Smooth muscle cell of bladder (primary cell): ENCODE measurements at places on chromosomes 7 and 10. TPM values are rescaled to one million over a fixed set of nuclear protein-coding genes. Genes with fewer than 3 reads are reported as not detected.

The SPDYE5 gene
- total RNA-seq, result not detected in 2 replicates

The TUBAL3 gene
- total RNA-seq, result not detected in 2 replicates

The ZNF680 gene
- total RNA-seq, result 5.8 and 6.5 TPM in 2 replicates

The MMP21 gene
- total RNA-seq, result under 0.01 and 0.09 TPM in 2 replicates

The HBP1 gene
- 118 and 132 TPM in 2 replicates for total RNA-seq

The FRMD4A gene
- total RNA-seq, result 8.8 and 10.7 TPM in 2 replicates

The AGMO gene
- under 0.01 and 0.18 TPM in 2 replicates for total RNA-seq

The PDZD7 gene
- 0.28 and 1.1 TPM in 2 replicates for total RNA-seq

The SAP25 gene
- total RNA-seq, result not detected in 2 replicates

The AHR gene
- 89.6 and 97.4 TPM in 2 replicates for total RNA-seq

The IGFBP3 gene
- 98.1 and 589 TPM in 2 replicates for total RNA-seq

The SYT15 gene
- 0.71 and 0.92 TPM in 2 replicates for total RNA-seq

The UNCX gene
- total RNA-seq, result not detected in 2 replicates

The OPALIN gene
- total RNA-seq, result not detected in 2 replicates

The IRF5 gene
- not detected in 2 replicates for total RNA-seq

The LRRC18 gene
- total RNA-seq, result not detected in 2 replicates

The GNG11 gene
- total RNA-seq, result 40.3 and 44.1 TPM in 2 replicates

The GPR15LG gene
- total RNA-seq, result not detected in 2 replicates

The ECHS1 gene
- total RNA-seq, result 57.0 and 70.7 TPM in 2 replicates

The HOXA11 gene
- total RNA-seq, result 8.5 and 9.6 TPM in 2 replicates

The H2BK1 gene
- total RNA-seq, result not detected in 2 replicates

The CAV1 gene
- 150 and 234 TPM in 2 replicates for total RNA-seq

The PTF1A gene
- not detected in 2 replicates for total RNA-seq
